ENCODE measurements at places on chromosomes 6 and 20.

DNA sequence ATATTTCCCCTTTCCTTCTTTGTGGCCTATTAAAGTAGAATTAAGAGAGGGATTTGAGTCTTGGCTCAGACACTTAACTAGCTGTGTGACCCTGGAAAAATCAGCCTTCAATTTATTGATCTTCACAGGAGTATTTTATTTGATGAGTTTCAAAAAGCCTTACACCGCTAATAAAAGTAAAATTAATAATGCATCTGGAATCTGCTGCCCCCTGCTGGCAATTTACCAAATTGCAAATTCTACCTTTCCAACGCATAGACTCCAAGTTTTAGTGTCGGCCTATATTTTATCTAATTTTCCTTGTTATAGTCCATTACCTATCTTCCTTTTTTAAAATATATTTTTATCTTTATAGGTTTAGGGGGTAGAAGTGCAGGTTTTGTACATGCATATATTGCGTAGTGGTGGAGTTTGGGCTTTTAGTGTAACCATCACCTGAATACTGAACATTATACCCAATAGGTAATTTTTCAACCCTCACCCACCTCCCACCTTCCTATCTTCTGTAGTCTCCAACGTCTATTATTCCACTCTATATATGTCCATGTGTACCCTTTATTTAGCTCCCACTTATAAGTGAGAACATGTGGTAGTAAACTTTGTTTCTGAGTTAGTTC lies 46.3 kb downstream of the GOPC start:
- no peak for DNase-seq

DNA sequence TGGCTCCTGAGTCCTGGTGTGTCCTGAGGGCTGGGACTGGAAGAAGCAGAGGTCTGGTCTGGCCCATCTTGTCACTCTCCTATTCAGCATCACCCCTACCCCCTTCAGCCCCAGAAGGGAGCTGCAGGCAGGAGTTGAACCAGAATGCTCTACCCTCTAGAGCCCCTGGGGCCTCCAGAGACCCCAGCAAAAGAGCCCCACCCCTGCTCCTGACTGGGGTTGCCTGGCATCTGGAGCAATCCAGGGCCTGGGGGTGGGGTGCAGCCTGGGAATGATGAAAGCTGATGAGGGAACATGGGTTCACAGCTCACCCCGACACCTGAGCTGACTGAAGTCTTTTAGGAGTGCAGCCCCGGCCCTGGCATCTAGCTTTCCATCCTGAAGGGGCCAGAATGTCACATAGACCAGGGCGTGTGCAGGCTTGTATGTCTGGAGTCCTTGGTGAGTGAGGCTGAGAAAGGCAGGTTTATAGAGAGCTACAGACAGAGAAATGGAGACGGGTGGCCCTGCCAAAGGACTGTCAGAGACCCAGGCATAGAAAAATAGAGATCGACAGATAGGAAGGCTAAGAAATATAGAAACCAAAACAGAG lies 12.2 kb downstream of the FGD2 start:
- DNase-seq, result no peak

DNA sequence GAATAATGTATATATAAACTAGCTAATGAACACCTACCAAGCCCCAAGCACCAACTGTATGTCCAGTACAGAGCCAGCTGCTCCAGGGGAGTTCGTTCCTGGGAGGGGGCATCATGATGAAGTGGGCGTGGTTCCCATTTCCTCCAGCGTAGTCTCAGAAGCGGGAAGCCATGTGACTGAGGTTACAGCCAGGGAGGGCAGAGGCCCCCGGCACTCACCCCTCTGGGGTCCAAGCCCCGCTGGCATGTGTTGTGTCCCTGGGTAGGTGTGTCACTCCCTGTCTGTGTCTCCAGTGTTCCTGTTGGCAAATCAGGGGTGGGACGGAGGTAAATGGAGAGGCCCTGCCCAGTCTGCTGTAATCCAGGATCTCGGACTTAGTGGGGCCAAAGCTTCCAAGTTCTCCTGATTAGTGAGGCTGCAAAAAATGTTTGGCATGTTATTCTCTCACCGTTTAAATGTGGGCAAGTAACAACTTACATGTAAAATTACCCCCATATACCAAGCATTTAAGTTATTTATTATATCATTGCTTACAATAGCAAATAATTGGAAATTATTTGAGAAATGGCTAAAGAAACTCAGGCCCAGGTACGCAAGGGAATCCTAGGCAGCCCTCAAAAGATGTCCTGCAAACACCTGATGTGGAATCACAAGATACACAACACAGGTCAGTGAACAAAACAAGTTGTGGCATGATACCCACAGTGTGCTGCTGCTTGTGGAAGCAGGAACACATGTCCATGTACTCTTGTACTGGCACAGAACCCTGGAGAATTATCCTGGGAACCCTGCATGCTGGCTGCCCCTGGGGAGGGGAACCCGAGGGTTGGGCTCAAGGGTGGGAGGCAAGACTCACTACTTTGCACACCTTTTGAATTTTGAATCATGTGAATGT lies 22.2 kb downstream of the FAM110A start:
- DNase-seq, result no peak

GRCh38 chr6:106637051-106637716 lies 7.8 kb downstream of the QRSL1 start:
- DNase-seq, result no peak

GRCh38 chr20:45924391-45925261 lies 9.9 kb upstream of the PCIF1 start:
- DNase-seq, result no peak

DNA sequence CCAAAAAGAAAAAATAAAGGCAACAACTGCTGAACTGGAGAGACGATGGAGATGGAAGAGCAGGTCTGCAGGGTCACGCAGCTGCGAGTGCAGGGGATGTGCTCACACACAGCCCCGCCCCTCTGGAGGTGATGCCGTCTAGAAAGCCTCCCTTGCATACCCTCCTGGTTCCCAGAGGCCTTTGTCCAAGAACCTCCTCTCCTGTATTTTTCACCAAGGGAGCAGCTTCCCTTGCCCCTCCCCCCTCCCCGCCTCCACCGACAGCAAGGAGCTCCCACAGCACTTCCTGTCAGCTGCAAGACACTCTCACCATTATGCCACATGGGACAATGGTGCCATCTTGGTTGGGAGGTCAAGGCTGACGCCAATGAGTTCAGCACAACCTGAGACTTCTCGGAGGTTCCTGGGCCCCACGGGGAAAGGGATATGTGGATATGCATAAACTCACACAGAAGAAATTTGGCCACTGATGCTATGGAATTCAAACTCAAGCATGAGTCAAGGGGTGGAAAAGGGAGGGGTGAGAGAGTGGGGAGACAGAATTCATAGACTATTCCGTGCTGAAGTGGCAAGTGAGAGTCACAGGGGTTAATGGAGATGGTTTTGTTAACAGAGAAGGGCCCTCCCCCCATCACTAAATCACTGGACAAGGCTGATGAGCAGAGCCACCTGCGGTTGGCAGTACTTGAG lies 132.9 kb downstream of the SCML4 start:
- no peak for DNase-seq

DNA sequence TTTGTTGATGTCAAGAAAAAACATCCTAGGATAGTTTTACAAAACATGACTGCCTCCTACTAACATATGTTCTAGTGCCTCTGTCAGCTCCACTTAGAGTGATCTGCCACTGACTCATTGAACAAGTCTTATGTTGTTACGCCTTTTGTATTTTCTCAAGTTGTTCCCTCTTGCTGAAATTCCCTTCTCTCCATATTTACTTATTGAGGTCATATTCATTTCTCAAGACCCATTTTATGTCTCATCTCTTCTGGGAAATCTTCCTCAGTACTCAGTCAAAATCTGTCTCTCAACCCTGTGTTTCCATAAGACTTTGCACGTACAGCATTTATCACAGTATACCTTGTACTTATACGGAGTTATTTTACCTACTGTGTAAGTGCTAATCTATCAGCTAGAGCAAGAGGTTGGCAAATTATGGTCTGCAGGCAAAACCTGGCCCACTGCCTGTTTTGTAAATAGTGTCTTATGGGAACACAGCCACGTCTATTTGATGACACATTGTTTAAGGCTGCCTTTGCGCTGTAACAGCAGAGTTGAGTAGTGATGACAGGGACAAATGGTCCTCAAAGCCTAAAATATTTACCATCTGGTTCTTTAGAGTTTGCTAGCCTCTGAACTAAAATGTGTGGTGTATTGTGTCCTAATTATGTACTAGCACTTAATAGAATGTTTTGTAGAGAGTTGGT lies 83.4 kb downstream of the ADGRB3 start:
- no peak for DNase-seq

DNA sequence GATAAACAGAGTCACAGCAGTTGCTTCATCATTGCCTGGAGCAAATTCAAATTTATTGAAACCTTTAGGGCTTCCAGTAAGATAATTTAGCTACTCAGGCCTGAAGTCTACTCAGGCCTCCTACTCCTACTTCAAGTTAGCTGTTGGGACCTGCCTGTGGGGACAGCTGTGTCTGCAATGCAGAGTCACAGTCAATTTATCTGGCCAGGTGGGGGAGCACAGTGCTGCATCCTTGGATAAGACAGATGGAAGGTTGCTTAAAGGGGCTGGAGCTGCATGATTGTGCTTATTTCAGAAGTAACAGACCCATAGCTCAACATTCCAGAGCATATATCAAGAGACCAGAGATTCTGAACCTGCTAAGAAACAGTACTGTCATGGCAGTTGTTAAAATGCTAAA lies 932.1 kb downstream of the QKI start:
- DNase-seq, result no peak

Data from SIG-M5 (cell line).